ENCODE measurements at places on chromosomes 6 and 20.

GRCh38 chr6:95364016-95364604 lies 213.2 kb upstream of the MANEA start:
- DNase-seq = no peak

GRCh38 chr20:36435592-36436541 lies 105.5 kb upstream of the MYL9 start:
- DNase-seq = peak; percentile 86

- DNase-seq = no peak
Observed at GRCh38 chr20:20664795-20665589, 47.5 kb downstream of the RALGAPA2 start.

DNA sequence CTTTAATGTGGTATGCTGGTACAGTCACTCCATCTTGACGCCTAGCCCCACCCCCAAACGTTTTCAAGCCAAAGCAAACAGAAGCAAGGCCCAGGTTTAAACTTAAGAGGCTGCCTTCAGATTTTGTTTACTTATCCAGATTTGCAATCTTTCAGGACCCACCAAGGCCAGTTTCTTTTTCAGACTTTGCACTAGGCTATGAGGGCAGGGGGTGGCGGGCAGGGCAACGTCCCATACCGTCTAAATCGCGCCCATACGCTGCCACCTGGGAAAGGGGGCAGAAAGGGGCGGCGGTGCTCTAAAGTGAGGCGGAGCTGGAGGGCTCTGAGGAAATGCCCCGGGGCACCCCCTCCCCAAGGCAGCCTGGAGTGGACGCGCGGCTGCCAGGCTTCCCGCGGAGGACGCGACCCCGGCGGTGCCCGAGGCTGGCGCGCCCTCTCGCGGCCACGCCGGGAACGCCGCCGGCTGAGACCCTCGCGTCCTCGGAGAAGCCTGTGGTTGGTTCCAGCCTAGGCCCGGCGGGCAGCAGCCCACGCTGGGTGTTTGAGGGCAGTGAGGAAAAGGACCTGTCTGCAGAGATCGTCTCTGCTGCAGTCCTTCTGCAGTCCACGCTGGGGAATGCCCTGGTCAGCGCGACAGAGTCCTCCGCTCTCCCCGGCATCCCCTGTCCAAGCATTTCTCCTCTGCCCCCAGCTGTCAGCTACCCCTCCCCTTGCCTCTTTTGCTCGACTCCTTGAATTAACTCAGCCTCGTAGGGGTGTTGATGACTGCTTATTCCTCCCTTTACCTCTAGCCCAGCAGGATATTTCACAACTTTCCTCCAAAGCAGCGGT lies 129.2 kb upstream of the PRND start:
- DNase-seq = peak; percentile 38

- peak; percentile 66 for DNase-seq
Observed at GRCh38 chr20:59782986-59783640, 150.3 kb downstream of the SYCP2 start.

- DNase-seq = no peak
Observed at GRCh38 chr20:40669692-40670091, 19.3 kb downstream of the MAFB start.

GRCh38 chr20:64189530-64189966 lies 25.3 kb downstream of the MYT1 start:
- no peak for DNase-seq

All from transverse colon (tissue), 4 donors.